SJCRH30 (cell line): ENCODE measurements at places on chromosomes 5 and 9. TPM values are rescaled to one million over a fixed set of nuclear protein-coding genes. Genes with fewer than 3 reads are reported as not detected.

DNA sequence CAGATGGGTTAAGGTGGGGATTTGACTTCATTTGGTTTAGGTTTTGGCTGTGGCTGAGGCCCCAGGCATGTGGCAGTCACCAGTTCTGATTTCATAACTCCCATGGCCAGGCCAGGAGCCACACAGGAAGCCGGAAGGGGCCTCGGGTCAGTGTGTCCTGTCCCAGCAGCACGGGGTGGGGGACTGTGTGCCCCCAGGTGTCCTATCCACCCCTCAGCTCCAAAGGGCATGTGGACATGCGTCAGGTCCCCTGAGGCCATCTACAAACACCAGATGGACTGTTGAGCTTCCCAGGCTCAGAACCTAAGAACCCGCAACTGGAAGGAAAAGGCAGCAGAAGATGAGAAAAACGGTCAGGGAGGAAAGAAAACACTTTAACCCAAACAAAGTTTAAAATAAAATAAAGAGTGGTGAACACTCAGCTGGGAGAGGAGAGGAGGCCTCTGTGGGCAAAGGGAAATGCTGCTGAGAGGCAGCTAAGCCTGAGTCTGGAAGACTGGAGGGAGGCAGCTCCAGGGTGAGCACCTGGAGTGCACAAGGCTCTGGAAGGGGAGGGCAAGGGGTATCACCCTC, 260.8 kb downstream of the AUH start:
- H3K27ac ChIP-seq, result no peak overlapping the region
- peaks cover 20% of the 10 kb centered on the region for H3K27me3 ChIP-seq
- no peaks in the 10 kb centered on the region for H3K36me3 ChIP-seq
- no peak for DNase-seq
- H3K4me3 ChIP-seq, result no peak overlapping the region

- no peaks in the 10 kb centered on the region; the same call in 1 of the 2 replicates for H3K27me3 ChIP-seq
- peak overlapping the region; percentile 30 for H3K4me3 ChIP-seq
- no peak overlapping the region for H3K27ac ChIP-seq
- DNase-seq, result no peak
Measured at GRCh38 chr5:181170237-181170825, 22.9 kb downstream of the OR2V2 start.

DNA sequence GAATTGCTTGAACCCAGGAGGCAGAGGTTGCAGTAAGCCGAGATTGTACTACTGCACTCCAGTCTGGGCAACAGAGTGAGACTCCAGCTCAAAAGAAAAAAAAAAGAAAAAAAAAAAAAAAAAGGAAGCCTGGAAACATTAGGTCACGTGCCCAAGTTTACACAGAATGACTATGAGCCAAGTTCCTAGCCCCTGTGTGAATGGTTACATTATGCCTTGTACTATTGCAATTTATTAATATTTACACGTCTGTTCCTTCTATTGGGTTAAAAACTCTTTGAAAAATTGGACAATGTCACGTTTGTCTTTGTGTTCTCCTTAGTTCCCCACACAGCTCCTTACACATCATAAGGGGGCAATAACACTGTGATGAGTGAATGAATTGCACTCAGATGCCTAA, 33.5 kb upstream of the SLC28A3 start:
- no peak overlapping the region for H3K27ac ChIP-seq
- H3K4me3 ChIP-seq, result no peak overlapping the region
- H3K36me3 ChIP-seq, result no peaks in the 10 kb centered on the region
- no peak for DNase-seq
- no peaks in the 10 kb centered on the region for H3K4me1 ChIP-seq

DNA sequence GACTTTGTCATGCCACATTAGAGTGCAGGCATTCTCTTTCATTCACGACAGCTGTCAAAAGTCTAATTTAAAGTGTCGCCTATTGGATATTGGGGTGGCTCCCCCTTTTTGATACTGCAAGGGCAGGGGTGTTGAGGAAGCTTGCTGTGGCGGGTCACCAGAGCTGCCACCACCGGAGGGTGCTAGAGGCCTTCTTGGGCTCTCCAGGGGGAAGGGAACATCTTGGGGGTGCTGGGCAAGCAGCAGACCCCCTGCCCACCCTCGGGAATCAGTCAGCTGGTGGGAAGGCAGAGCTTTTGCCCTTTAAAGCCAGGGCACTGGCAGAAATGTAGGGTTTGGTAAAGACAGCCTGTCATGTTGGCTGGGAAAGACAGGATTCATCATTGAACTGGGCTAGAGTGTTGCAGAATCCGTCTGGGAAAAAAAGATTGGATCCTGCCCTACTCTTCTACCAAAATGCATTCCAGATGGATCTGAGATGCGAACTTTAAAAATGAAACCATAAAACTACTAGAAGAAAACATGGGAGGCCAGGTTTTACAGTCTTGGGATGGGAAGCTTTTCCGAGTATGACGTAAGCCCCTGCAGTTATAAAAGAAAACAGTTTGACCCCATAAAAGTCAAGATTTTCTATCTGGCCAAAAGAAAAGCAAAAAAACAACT, 22.3 kb downstream of the COL5A1 start:
- peaks cover 10% of the 10 kb centered on the region for H3K36me3 ChIP-seq
- no peaks in the 10 kb centered on the region for H3K27me3 ChIP-seq
- no peak for DNase-seq

DNA sequence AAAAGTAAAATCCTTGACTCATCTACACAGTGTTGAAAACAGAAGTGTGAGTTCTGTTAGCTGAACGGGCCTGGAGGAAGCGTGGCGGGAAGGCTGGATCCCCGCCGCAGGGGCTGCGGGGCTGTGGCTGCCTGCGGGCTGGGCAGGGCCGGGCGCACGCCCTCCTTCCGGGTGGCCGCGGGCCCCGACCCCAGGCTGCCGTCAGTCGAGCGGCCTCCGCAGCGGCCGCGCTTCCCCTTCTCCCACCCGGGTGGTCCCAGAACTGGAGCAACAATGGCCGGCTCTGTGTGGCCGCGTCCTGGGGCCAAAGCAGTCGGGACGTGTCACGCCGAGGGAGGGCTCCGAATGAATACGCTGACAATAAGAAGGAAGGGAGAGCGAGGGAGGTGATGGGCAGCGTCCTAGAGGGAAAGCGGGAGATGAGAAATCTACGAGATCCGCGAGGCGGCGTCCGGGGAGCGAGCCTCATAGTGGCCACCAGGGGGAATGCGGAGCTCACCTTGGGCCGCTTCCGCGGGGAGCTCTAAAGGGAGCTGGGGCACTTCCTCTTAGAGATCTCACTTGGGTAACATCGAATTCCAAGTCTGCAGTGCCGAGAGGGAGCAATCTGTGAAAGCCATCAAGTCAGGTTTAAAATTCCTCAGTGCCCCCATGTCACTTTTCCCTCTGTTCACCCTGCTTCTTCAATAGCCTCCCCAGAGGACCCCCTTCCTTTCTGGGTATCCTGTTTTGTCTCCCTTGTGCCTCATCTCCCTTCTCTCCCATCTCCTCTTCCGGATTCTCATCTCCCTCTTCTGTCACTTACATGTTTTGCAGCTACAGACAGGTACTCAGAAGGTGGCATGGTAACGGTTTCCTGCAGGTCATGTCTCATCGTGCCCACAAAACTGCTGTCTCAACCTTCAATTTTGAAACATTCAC, 83.9 kb downstream of the SLC1A3 start:
- no peaks in the 10 kb centered on the region for H3K36me3 ChIP-seq
- peak; percentile 52 for DNase-seq
- peak overlapping the region; percentile 55 for H3K4me3 ChIP-seq
- no peaks in the 10 kb centered on the region for H3K4me1 ChIP-seq
- H3K27ac ChIP-seq, result peak overlapping the region; percentile 31; the same call in 1 of the 2 replicates

- peak within 1 kb of the TSS; percentile 76 for H3K4me3 ChIP-seq
- H3K4me1 ChIP-seq, result no peaks in the 10 kb centered on the region
Measured at GRCh38 chr9:69173891-69174615, at the start of gene TJP2. Gene TJP2, plus strand, starts transcription at chr9:69174277. Its CDS starts 96 bp downstream, at chr9:69174373.

DNA sequence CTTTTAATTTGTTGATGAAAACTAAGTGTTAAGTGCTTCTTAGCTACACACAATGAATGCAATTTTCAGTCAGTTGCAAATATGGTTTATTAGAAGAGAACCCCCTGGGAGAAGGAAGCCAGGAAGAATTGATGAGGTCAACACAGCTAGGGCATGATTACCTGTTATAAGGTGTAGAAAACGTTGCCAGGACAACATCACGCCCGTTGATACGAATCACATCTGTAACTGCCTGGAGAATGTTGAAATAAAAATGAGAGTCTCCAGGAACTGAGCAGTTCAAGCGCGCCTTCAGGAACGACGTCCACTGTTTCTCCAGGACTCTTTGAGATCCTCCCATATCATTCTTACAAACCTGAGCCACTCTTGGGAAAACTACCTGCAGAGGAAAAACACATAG, 88.0 kb downstream of the SEMA6A start:
- H3K4me3 ChIP-seq, result no peak overlapping the region
- no peak overlapping the region for H3K27ac ChIP-seq
- H3K4me1 ChIP-seq, result peaks cover 9% of the 10 kb centered on the region
- peaks cover 93% of the 10 kb centered on the region for H3K36me3 ChIP-seq
- no peaks in the 10 kb centered on the region for H3K27me3 ChIP-seq

- H3K27me3 ChIP-seq, result no peaks in the 10 kb centered on the region
- DNase-seq, result no peak
- no peaks in the 10 kb centered on the region for H3K36me3 ChIP-seq
- no peak overlapping the region for H3K4me3 ChIP-seq
Measured at GRCh38 chr5:158023266-158023665, 164.3 kb upstream of the CLINT1 start.

DNA sequence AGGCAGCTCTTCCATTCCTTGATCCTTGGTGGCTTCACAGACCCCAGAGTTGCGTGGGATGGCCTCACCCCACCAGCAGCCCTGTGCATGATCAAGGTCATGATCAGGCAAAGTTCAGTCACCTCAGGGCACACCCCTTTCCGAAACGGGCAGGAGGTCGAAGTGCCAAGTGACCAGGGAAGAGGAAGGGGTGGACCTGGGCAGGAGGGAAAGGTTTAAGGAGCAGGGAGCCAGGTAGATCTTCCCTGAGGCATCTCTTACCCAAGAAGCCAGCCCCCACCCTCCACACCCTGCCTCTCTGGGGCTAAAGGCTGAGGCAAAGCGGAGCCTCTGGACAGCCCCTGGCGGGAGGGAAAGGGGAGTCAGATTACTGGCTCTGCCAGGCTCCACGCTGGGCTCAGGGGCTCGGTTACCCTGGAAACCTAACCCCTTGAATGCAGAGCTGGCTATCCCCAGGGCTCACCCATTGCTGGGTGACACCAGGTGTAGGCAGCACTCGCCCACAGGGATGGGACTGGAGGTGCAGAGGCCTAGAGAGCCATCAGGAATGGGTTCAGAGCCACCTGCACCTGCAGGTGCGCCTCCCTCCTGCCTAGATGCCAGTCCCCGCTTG, 3.6 kb downstream of the MGAT4B start:
- no peak overlapping the region for H3K27ac ChIP-seq
- no peaks in the 10 kb centered on the region for H3K27me3 ChIP-seq
- DNase-seq, result no peak
- no peak overlapping the region for H3K4me3 ChIP-seq
- H3K4me1 ChIP-seq, result peaks cover 7% of the 10 kb centered on the region; the same call in 1 of the 2 replicates

DNA sequence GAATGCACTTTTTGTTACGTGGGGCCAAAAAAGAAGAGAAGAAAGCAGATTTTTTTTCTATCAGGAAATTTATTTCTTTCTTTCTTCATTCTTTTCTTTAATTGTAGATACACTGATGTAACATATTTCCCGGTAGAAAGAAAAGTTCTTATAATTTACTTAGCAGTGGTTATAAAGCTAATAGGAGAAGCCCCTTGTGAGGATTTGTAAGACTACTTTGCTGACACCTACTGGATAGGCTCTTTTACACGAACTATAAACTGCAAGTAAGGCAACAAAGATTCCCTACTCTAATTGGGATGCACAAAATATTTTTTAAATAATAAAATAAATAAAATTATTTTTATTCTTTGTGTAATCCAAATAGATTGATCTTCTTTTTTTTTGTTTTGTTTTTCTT, 284.4 kb downstream of the DNAH5 start:
- no peak for DNase-seq
- no peak overlapping the region for H3K27ac ChIP-seq
- H3K36me3 ChIP-seq, result no peaks in the 10 kb centered on the region
- no peaks in the 10 kb centered on the region for H3K27me3 ChIP-seq
- H3K4me1 ChIP-seq, result no peaks in the 10 kb centered on the region

DNA sequence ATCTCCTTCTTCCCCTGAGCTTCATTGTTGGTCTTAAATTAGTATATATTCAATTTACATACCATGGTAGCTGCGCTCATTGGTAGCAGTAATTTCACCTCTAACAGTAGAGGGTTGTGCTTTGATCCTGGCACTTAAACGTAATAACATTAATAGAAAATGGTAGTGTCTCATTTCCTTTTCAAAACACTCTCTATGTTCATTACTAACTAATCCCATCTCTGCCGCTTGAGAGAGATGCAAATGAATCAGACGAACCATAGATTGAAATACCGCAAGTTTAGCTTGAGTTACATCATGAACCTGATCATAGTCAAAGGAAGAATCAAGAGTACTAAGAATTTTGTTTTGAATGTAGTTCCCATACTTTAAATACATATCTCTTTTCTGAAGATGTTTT, 2.2 kb downstream of the THBS4 start:
- H3K4me3 ChIP-seq, result no peak overlapping the region
- H3K27me3 ChIP-seq, result no peaks in the 10 kb centered on the region
- no peak overlapping the region for H3K27ac ChIP-seq
- no peaks in the 10 kb centered on the region for H3K36me3 ChIP-seq
- H3K4me1 ChIP-seq, result peaks cover 12% of the 10 kb centered on the region; the same call in 1 of the 2 replicates

- H3K4me1 ChIP-seq, result no peaks in the 10 kb centered on the region
- no peaks in the 10 kb centered on the region for H3K27me3 ChIP-seq
- no peak for DNase-seq
- H3K4me3 ChIP-seq, result no peak overlapping the region
- H3K36me3 ChIP-seq, result no peaks in the 10 kb centered on the region
Measured at GRCh38 chr9:94639999-94640376, 670 bp upstream of the FBP1 start.

GRCh38 chr5:159010661-159011442, 88.9 kb downstream of the EBF1 start:
- no peak overlapping the region for H3K27ac ChIP-seq
- H3K27me3 ChIP-seq, result no peaks in the 10 kb centered on the region
- peaks cover 3% of the 10 kb centered on the region; the same call in 1 of the 2 replicates for H3K4me1 ChIP-seq
- no peak overlapping the region for H3K4me3 ChIP-seq
- no peaks in the 10 kb centered on the region; the same call in 1 of the 2 replicates for H3K36me3 ChIP-seq
- DNase-seq, result no peak

DNA sequence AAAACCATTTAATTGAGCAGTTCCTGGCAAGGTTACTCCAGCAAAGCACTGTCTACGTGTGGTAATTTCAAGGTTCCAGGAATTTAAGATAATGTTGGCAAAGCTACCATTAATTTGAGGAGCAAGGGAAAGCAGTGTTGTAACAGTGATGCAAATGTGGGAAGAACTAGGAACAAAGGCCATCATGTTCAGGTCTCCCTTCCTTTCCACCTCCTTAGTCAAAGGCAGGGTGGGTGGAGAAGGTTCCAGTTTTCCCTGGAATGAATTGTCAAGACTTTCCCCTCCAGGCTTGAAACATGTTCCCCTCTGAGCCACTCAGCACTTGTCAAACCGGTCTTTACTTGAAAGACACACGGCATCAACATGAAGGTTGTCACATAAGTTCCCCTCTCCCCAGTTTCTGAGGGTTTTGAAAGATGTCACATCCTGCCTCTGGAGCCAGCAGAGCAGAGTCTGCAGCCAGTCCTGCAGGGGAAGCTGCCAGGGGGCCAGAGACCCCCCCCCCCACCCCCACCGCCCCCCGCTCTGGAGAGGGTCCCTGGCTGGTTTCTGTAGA, 226.0 kb downstream of the GAS1 start:
- H3K27ac ChIP-seq, result peak overlapping the region; percentile 55
- no peaks in the 10 kb centered on the region for H3K36me3 ChIP-seq
- peaks cover 29% of the 10 kb centered on the region for H3K4me1 ChIP-seq
- H3K4me3 ChIP-seq, result no peak overlapping the region

ZNF618 gene
- 16.1 and 19.3 TPM in 2 replicates for total RNA-seq

IFNK gene
- total RNA-seq, result not detected in 2 replicates

FOXD4L4 gene
- total RNA-seq, result 0.53 and 0.59 TPM in 2 replicates

ZDHHC21 gene
- total RNA-seq, result 5.5 and 7.4 TPM in 2 replicates

SPATA31E1 gene
- not detected in 2 replicates for total RNA-seq

PROB1 gene
- total RNA-seq, result 0.38 and 0.59 TPM in 2 replicates

BAAT gene
- total RNA-seq, result 0.10 TPM in 2 replicates

SPINK6 gene
- not detected in 2 replicates for total RNA-seq

ARL14EPL gene
- 0.06 and 0.66 TPM in 2 replicates for total RNA-seq

CNTNAP3B gene
- total RNA-seq, result 1.1 and 1.2 TPM in 2 replicates

CENPK gene
- total RNA-seq, result 85.1 and 118 TPM in 2 replicates
